GM04503 (cell line): ENCODE measurements at places on chromosomes 7 and 10.

- DNase-seq: no peak
Measured at GRCh38 chr7:123346766-123347165, 147.0 kb upstream of the SLC13A1 start.

DNA sequence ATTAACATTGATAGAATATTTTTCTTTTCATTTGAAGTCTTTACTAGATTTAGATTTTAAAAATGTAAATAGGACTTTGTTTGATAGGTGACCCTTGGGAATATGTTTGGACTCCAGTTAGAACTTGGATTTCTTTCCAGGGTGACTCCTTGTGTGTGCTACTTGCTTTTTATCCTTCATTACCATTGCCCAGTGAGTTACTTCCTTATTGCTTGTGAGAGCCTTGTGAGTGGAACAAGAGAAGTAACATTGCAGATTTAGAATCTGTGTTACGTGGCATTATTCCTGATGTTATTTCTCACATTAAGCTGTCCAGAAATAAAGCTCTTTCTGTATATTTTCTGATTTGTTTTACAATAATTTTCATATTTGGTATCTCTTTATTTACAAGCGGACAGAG lies 128.0 kb upstream of the LRGUK start:
- no peak for DNase-seq

DNA sequence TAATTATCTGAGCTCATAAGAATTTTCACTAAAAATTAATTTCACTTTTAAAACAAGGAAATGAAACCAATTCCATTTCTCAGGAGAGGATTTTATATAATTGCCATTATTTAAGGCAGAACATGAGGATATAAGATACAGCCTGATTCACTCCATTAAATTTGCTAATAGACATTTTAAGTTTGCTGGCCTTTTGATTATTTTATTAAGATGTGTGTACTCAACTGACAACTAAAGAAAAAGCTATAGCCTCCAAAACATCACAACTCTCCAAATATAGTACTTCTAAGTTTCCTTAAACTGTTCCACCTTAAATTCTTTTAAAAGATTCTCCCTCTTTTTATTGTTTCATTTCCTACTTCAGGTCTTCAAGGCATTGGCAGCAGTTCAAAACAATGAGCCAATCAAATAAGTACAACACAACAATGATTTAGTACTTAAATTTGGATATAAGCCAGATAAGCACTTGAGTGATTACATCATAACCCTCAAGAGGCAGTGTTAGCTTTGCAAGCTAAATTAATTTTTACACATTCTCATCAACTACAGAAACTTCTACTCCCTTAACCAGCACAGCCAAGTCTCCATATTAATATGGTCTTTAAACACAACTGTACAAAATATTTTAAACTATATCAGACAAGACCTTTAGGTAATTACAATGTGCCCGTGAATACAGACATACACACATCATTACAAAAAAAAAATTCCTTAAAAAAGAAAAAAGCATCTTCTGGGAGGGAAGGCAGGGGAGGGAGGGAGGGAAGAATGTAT lies 121.8 kb downstream of the KMT2C start:
- no peak for DNase-seq

GRCh38 chr7:151825721-151826120 lies 51.2 kb downstream of the PRKAG2 start:
- no peak for DNase-seq

DNA sequence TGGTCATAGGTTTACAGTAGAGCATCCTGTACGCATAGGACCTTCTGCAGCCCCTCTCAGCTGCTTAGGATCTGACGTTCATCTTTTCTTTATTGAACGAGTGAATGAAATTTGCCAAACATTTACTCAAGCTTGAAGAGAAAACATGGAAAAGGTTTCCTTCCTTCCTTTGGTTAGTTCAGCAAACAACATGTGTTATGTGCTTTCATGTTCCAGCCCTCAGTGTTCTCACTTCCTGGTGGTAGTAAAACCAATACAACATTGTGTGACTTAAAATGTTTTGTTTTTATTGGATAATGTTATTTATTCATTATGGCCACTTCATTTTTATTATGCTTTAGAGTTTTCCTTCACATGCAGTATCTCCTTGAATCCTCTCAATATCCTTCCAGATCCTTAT lies 1.4 kb upstream of the CDCA7L start:
- DNase-seq: no peak

DNA sequence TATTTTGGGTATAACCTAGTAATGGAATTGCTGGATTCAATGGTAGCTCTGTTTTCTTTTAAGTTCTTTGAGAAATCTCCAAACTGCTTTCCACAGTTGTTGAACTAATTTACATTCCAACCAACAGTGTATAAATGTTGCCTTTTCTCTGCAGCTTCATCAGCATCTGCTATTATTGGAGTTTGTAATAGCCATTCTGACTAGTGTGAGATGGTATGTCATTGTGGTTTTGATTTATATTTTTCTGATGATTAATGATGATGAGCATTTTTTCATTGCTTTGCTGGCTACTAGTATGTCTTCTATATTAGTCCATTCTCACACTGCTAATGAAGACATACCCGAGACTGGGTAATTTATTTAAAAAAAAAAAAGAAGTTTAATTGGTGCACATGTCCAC lies 248.6 kb upstream of the MAGI2 start:
- peak; percentile 2 for DNase-seq
